ENCODE measurements at places on chromosomes 2 and 18.

- no peak for DNase-seq
Observed at GRCh38 chr2:203583701-203584100, 48.6 kb upstream of the RAPH1 start.

DNA sequence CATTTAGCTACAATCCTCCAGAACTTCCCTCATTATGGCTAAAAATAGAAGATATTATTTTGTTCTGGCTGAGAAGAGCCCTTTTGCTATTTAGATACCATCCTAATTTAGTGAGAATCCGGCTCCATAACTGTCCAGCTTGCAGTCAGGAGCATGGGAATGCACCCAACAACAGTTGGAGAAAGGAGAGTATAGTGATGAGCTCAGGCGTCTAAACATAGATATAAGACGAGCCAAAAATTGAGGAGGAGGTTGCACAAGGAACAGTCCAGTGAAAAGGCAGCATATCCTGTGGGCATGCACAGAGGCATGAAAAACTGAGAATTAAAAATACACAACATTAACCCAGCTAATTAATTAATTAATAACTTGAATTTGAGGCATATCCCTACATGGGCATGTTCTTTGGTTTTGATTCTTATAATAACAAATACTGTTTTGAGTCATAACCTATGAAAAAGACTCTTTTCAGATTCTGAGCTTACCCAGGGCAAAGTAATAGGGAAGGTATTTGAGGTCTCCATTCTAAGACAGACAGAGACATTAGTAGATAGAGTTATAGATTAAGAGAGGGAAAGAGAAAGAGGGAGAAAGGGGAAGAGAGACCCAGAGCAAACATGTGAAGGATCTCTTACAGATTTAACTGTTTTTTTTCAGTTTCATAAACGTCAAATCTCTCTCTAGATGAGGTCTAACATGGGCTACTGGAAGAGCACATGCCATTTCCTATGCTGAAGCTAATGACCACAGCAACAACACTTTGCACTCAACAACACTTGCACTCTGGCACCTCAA lies 311.2 kb downstream of the OSR1 start:
- no peak for DNase-seq

GRCh38 chr2:140842110-140842509 lies 1288.7 kb downstream of the LRP1B start:
- no peak for DNase-seq

GRCh38 chr2:231277962-231278361 lies 79.5 kb downstream of the ARMC9 start:
- no peak for DNase-seq

GRCh38 chr2:53994818-53995808 lies 24.3 kb upstream of the PSME4 start:
- DNase-seq: no peak

Data from K562 (cell line).